ENCODE measurements at places on chromosomes 13 and 19.

DNA sequence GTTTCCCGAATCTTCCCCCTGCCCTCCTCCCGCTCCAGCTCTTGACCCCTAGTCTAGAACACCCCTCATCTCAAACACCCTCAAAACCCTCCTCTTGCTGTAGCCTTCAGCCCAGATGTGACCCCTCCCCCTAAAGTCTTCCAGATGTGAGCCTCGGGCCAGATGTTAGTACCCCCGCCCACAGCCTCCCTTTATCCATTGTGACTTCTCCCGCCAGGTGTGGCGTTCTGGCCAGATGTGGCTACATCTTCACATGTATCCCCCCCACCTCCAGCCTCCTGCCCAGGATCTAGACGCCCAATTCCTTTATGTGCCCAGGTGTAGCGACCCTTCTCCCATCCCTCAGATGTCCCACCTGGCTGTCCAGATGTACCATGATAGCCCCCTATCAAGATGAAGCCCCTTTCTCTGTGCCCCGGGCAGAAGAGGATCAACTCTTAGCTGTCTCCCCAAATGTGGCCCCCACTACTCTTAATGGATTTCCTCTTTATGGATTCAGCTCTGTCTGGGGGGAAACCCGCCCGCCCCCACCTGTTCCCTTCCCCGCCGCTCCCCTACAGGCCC, 517 bp upstream of the LTBP4 start:
- no peak for DNase-seq

GRCh38 chr19:17873786-17874757, 2.3 kb downstream of the SLC5A5 start:
- DNase-seq, result no peak

GRCh38 chr19:29450812-29451211, 75.0 kb upstream of the VSTM2B start:
- DNase-seq, result peak; percentile 37

GRCh38 chr13:59318320-59318930, 845.3 kb downstream of the DIAPH3 start:
- no peak for DNase-seq

- DNase-seq, result no peak
Measured at GRCh38 chr19:41801792-41802211, 5.4 kb downstream of the CEACAM3 start.

DNA sequence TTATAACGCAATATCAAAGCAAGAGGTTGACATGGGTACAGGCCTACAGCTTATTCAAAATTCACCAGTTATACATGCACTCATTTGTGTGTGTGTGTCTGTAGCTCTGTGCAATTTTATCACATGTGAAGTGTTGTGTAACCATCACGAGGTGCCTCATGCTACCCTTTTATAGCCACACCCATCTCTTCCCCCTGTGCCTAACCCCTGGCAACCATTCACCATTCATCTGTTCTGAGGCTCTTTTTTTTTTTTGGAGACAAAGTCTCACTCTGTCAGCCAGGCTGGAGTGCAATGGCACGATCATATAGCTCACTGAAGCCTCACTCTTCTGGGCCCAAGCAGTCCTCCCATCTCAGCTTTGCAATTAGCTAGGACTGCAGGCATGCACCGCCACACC, 78.4 kb downstream of the DPF1 start:
- no peak for DNase-seq

- DNase-seq, result no peak
Measured at GRCh38 chr13:40047322-40047771, 391.9 kb downstream of the COG6 start.

GRCh38 chr19:34365463-34366401, 736 bp downstream of the GPI start:
- DNase-seq, result no peak

DNA sequence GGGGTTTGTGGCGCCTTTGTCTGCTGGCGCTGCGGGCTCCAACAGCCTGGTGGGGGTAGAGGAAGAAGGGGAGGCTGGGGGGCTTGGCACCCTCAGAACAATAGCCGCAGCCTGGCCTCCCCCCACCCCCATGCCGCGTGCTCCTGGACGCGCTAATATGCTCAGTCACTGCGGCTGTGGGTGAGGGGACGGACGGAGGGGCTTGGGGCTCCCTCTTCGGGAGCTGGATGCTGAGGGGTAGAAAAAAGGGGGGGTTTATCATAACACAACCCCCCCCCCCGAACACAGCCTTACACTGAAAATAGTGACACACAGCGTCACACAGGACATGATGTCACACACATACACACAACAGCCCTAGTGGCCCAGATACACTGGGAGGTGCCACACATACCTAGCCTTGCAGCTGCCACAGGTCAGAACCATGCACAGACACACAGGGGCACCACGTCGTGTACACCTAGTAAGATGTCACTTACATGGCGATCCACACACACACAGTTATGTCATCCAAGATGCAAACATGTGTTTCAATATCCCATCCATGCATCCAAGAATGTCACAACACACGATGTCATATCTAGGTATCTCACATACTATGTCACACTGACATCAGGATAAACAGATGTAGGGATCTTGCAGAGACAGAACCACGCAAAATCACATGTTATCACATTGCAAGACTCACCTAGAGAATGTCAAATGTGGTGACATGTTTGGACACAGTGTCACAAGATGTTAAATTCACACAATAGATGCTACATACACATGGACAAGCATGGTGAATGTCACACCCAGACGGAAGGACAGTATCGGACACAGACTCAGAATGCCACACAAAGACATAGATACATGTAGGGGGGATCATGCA, 806 bp downstream of the MAST1 start:
- DNase-seq, result no peak

- no peak for DNase-seq
Measured at GRCh38 chr19:7516333-7516732, 430 bp downstream of the ZNF358 start.

- DNase-seq, result no peak
Measured at GRCh38 chr19:35775046-35775297, 392 bp upstream of the ARHGAP33 start.

- DNase-seq, result no peak
Measured at GRCh38 chr13:87919956-87920355, 248.8 kb downstream of the SLITRK5 start.

DNA sequence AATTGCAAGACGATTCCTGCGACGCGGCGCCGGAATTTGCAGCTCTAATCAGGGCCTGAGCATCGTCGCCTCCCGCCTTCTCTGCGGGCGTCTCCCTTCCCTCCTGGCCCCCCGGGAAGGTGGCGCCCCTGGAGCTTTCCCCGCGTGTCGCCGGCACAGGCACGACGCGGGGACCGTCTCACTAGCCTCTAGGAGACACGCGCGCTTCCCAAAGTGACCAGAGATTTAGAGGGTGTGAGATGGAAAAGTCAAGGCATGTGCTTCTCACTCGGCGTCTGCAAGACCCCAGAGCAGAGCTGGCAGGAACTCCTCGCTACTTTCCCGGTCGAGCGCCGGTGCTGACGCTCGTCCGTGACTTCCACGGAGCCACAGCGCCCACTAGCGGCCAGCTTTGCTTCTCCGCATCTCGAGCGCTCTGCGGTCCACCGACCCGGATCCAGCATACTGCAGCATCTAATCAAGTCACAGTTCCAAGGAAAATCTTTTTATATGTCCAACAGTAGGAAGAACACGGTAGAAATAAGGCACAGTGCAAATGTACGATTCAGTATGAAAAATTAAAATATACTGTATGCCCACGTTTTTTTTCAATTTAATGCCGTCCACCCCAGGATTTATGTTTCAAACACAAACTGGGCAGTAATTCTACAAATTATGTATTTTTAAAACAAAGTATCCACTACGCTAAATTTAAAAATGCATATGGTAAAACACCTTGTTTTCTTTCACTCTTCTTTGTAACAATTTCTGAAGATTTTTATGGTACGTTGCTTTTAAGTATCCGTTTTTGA, 977 bp upstream of the EFNB2 start:
- DNase-seq, result no peak

DNA sequence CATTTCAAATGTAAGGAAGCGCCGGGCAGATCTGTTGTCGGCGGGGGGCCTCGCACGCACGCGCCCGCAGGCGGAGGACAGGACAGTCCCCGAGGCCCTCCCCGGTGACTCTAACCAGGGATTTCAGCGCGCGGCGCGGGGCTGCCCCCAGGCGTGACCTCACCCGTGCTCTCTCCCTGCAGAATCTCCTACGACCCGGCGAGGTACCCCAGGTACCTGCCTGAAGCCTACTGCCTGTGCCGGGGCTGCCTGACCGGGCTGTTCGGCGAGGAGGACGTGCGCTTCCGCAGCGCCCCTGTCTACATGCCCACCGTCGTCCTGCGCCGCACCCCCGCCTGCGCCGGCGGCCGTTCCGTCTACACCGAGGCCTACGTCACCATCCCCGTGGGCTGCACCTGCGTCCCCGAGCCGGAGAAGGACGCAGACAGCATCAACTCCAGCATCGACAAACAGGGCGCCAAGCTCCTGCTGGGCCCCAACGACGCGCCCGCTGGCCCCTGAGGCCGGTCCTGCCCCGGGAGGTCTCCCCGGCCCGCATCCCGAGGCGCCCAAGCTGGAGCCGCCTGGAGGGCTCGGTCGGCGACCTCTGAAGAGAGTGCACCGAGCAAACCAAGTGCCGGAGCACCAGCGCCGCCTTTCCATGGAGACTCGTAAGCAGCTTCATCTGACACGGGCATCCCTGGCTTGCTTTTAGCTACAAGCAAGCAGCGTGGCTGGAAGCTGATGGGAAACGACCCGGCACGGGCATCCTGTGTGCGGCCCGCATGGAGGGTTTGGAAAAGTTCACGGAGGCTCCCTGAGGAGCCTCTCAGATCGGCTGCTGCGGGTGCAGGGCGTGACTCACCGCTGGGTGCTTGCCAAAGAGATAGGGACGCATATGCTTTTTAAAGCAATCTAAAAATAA, 18.2 kb downstream of the IL17D start:
- DNase-seq, result no peak

GRCh38 chr19:2328401-2329148, at the start of the genes LSM7 and SPPL2B:
Gene LSM7 (minus strand): TSS chr19:2328586. CDS start chr19:2328566, 20 bp downstream.
Gene SPPL2B (plus strand): TSS chr19:2328684. CDS start chr19:2328710, 26 bp downstream.
- DNase-seq, result no peak

- DNase-seq, result no peak
Measured at GRCh38 chr13:110756219-110756631, 42.7 kb downstream of the ING1 start.

DNA sequence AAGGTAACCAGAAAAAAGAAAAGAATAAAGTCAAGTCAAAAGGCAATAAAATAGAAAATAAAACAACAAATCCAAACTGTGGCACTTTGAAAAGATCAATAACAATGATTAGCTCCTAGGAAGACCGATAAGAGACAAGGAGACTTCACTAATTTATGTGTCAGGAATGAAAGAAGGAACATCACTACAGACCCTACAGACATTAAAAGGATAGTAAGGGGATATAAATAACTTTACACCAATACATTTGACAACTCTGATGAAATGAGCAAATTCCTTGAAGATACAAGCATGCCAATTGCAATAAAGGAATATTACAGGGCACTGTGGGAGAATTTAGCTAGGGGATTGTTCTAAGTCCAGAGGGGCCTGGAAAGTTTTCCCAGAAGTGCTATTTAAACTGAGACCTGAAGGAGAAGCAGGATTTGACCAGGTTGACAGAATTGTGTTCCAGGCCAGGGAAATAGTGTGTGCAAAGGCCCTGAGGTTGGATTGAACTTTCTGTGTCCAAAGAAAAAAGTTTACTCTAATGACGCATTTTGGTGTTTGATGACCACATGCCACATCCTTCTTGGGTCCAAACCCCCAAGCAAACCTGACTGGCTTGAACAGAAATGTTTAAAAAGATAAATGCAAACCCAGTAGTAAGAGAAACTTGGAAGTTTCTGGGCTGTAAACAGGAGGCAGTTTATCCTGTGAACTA, 1.6 kb upstream of the C19orf38 start:
- DNase-seq, result no peak

GRCh38 chr13:52695856-52696255, 43.2 kb downstream of the SUGT1 start:
- DNase-seq, result no peak

DNA sequence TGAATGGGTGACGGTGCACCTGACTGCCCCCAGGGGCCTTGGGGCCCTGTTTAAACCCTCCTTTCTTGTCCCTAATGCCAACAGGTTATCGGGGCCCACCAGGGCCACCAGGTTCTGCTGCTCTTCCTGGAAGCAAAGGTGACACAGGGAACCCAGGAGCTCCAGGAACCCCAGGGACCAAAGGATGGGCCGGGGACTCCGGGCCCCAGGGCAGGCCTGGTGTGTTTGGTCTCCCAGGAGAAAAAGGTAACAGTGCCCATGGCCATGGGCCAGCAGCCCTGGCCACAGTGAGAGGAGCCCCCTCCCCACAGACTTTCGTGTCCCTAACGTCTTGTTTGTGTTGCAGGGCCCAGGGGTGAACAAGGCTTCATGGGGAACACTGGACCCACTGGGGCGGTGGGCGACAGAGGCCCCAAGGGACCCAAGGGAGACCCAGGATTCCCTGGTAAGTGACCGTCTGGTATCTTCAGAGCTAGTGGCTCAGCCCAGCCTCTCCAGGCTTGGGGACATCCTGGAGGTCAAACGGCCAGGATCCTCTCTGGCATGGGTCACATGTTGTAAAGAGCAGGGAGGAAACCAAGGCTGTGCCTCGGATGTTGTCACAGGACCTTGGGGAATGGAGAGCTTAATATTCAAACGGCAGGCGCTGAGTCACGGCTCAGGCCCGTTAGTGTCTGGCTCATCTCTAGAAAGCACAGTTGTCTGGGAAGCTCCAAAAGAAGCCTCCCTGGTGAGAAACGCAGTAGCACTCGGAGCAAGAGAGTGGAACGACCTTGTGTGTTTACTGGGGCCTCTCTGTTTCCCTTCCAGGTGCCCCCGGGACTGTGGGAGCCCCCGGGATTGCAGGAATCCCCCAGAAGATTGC, 58.3 kb downstream of the RAB20 start:
- no peak for DNase-seq

GRCh38 chr19:13149628-13150186, 468 bp downstream of the STX10 start:
- no peak for DNase-seq

DNA sequence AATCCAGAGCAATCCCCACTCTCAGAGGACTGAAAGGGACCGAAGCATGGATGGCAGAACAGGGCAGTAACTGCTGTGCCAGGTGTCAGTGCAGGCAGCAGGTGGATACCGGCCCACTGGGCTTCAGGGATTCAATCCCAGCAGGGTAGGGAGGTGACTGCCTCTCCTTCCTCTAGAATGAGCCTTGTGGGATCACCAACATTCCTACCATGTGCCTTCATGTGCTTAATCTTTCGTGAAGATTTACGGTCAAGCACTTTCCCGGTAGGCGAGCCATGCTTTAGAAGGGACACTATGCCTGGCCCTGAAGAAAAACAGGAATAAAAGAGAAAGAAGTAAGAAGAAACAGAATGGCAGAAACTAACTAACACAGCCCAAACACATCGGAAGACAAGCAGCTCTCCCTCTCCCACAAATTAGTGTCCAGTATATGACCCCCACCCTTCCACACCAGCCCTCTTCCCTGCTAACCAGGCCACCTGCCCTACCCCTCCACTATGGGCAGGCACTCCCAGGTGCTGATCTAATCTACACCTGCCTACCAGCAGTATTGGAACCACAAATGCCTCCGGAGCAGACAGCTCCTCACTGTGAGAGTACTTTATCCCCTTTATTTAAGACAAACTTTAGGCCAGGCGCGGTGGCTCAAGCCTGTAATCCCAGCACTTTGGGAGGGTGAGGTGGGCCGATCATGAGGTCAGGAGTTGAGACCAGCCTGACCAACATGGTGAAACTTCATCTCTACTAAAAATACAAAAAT, 162.5 kb downstream of the NUFIP1 start:
- no peak for DNase-seq

Data from vagina (tissue), 2 donors.